ENCODE measurements at places on chromosomes 6 and 20. TPM values are rescaled to one million over a fixed set of nuclear protein-coding genes. Genes with fewer than 3 reads are reported as not detected.

Gene SYCP2L
- total RNA-seq: 1.1 TPM

DNA sequence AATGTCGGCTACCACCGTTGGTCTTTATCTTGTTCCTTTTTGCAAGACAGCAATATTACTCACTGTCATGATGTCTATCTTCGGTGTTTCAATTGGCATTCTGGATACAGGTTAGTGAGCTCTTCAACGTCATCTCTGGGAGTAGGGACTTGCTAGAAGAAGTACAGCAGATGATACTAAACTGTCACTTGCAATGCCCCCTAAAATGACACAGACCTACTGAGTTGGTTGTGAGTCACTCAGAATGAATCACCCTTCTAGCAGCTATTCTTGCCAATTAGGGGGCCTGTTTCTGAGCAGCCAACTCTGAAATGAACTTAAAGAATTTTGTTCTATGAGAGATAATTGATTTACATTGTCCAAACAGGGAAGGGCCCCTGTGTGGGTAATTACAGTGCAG is 176.5 kb downstream of the SLC16A10 start:
- no peak for DNase-seq

Gene MLN
- not detected for total RNA-seq

DNA sequence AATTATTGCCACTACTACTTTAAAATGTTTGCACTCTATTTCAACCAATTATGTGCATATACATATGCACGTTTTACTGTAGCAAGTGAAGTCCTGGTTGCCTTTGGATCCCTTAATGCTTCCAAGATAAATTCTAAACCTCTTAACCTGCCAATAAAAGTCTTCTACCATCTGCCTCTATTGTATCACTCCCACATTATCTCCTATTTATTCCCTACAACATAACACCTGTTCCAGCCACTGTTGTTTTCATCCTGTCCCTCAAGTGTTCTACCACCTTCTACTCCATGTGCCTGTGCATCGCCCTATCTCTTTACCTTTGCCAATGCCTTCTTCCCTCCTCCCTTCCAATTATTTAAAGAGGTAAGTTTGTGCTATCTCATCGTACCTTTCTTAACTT is 499.0 kb upstream of the RNF217 start:
- no peak for DNase-seq

Gene TRIM10
- not detected for total RNA-seq

GRCh38 chr6:125469915-125470314 is 168.1 kb upstream of the HDDC2 start:
- DNase-seq: no peak

Gene HAO1
- not detected for total RNA-seq

Gene TAAR1
- not detected for total RNA-seq
